ENCODE measurements at places on chromosomes 11 and 22. TPM values are rescaled to one million over a fixed set of nuclear protein-coding genes. Genes with fewer than 3 reads are reported as not detected.

Gene ADM2
- 10.5 TPM for total RNA-seq

GRCh38 chr11:76610371-76610770 lies 60.2 kb downstream of the LRRC32 start:
- H3K27ac ChIP-seq, result no peak overlapping the region
- H3K27me3 ChIP-seq, result no peaks in the 10 kb centered on the region
- no peaks in the 10 kb centered on the region for H3K36me3 ChIP-seq
- DNase-seq, result no peak
- H3K4me1 ChIP-seq, result no peaks in the 10 kb centered on the region
- no peak overlapping the region for H3K4me3 ChIP-seq

GRCh38 chr11:43681401-43681942 lies 934 bp downstream of the HSD17B12 start:
- no peak for DNase-seq
- peaks cover 26% of the 10 kb centered on the region for H3K4me1 ChIP-seq
- H3K4me3 ChIP-seq, result peak overlapping the region; percentile 90
- H3K27ac ChIP-seq, result peak overlapping the region; percentile 84
- H3K36me3 ChIP-seq, result peaks cover 31% of the 10 kb centered on the region

GRCh38 chr22:48218889-48219420 lies 1456.5 kb downstream of the TBC1D22A start:
- H3K4me3 ChIP-seq, result no peak overlapping the region
- no peak overlapping the region for H3K27ac ChIP-seq

DNA sequence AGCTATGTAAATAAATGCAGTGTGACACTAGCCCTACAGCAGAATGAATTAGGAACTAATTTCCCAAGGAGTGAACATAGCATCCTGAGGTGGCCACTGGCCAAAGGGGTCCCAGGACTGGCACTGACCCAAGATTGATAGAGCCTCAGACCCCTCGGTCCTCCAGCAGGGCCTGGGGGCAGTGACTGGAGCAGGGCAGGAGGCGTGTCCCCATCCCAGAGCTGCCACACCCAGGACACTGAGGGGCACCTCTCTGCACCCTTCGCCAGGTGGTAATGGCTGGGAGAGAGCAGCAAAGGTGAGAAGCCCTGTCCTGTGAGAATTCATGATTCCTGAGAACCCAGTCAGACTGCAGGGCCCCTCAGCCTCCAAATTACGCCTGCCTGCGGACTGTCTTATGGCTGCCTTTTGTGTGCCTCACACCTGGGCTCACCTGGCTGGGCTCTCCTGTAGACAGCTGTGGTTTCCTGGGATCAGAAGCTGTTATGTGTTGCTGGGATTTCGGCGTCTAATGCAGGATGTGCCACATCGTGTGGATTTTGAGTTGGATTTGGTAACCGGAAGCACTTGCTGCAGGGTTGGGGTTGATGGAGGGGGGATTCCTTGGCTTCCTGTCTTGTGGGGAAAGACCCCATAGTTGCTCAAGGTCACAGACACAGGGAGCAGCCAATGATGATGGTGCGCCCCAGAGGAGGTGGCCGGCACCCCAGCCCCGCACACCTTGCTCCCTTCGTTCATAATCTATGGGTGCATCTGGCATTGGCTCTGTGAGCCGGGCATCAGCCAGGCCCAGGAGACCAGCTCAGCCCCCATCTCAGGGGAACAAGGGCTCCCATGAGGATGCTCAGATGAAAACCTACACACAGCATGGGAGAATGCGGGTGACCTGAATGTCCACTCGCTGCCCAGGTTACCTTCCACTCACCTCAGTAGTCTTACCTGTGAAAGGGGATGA lies 582.9 kb downstream of the BRD1 start:
- H3K4me1 ChIP-seq, result no peaks in the 10 kb centered on the region
- no peak overlapping the region for H3K27ac ChIP-seq
- no peaks in the 10 kb centered on the region for H3K36me3 ChIP-seq
- no peak overlapping the region for H3K4me3 ChIP-seq
- no peak for DNase-seq
- peaks cover 77% of the 10 kb centered on the region for H3K27me3 ChIP-seq

Gene C22orf42
- not detected for total RNA-seq

GRCh38 chr11:130192845-130193267 lies 33.3 kb downstream of the ST14 start:
- no peak overlapping the region for H3K4me3 ChIP-seq
- H3K27me3 ChIP-seq, result no peaks in the 10 kb centered on the region
- no peaks in the 10 kb centered on the region for H3K4me1 ChIP-seq
- no peak overlapping the region for H3K27ac ChIP-seq
- no peak for DNase-seq
- no peaks in the 10 kb centered on the region for H3K36me3 ChIP-seq

DNA sequence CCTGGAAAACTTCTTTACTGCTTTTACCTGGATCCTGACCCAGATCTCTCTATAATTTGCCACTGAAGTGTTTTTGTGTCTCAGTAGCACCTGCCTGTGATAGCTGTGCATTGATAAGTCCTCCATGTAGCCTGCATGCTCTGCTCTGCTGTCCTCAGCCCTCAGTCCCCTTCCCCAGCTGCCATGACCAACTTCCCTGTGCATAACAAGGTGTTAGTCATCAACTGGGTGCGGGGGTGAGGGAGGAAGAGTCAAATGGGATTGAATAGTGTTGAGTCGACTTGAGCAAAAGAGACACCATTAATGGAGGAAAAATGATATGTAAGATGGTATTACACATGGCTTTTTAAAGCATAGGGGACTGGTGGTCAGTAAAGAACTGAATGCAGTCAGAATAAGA lies 92.2 kb upstream of the PLET1 start:
- H3K4me3 ChIP-seq, result no peak overlapping the region
- 0 out of 2 replicates have a peak, but pooled peaks cover 3% of the 10 kb centered on the region for H3K27me3 ChIP-seq
- H3K4me1 ChIP-seq, result no peaks in the 10 kb centered on the region
- DNase-seq, result peak; percentile 34

DNA sequence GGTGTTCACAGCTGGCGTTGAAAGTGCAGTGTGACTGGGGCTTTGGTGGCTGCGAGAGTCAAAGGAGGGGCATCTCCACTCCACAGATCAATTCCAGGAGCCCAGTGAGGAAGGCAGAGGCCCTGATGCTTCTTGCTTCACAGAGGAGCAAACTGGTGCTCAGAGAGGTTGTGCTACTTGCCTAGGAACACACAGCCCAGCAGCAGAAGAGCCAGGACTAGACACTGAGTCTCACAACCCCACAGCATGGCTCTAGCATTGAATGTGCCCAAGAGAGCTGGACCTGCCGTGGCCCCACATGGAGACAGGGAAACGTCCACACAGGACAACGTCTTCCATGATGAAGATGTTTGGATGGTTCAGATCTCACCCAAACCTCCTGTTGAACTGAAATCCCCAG lies 33.3 kb downstream of the LINC01488 start:
- DNase-seq, result no peak
- H3K36me3 ChIP-seq, result no peaks in the 10 kb centered on the region
- H3K4me3 ChIP-seq, result no peak overlapping the region
- peaks cover 26% of the 10 kb centered on the region for H3K27me3 ChIP-seq

GRCh38 chr11:102476812-102477211 lies 24.2 kb upstream of the TMEM123 start:
- H3K27ac ChIP-seq, result peak overlapping the region; percentile 53
- peak overlapping the region; percentile 13 for H3K4me3 ChIP-seq
- H3K27me3 ChIP-seq, result no peaks in the 10 kb centered on the region
- peak; percentile 29 for DNase-seq

Gene HORMAD2
- total RNA-seq, result not detected

Gene GCAT
- total RNA-seq, result 37.7 TPM

GRCh38 chr11:110407315-110407714 lies 22.4 kb upstream of the FDX1 start:
- no peaks in the 10 kb centered on the region for H3K27me3 ChIP-seq
- H3K36me3 ChIP-seq, result no peaks in the 10 kb centered on the region
- H3K27ac ChIP-seq, result no peak overlapping the region
- DNase-seq, result no peak
- no peak overlapping the region for H3K4me3 ChIP-seq
- peaks cover 19% of the 10 kb centered on the region for H3K4me1 ChIP-seq

DNA sequence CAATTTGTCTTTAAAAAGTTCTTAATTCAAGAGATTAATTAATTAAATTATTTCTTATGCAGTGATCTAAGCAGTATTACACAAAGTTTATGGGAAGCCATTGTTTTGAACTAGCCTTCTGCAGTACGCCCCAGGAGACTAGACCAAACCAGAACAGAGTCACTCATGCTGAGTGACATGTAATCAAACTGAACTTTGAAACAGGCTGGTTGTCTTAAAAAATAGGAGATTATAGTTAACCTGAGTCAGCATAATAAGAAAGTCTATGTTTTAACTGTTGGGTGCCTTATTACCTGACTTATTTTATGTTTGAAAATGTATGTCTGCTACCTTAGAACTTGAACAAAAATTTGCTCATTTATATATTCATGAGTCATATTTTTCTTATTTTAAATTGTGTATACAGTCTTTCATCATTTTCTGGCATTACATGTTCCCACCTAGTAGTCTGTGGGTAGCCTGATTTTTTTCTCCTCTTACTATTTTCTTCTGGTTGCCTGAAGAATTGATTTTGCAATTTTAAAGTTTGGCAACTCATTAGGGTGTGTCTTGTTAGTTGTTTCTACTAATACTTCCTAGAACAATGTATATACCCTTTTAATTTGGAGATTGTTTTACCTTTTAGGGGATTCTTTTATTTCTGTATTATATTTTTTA lies 161.4 kb downstream of the AASDHPPT start:
- H3K36me3 ChIP-seq, result no peaks in the 10 kb centered on the region
- 0 out of 2 replicates have a peak, but pooled peaks cover 7% of the 10 kb centered on the region for H3K4me1 ChIP-seq
- no peak overlapping the region for H3K4me3 ChIP-seq
- no peak overlapping the region for H3K27ac ChIP-seq

DNA sequence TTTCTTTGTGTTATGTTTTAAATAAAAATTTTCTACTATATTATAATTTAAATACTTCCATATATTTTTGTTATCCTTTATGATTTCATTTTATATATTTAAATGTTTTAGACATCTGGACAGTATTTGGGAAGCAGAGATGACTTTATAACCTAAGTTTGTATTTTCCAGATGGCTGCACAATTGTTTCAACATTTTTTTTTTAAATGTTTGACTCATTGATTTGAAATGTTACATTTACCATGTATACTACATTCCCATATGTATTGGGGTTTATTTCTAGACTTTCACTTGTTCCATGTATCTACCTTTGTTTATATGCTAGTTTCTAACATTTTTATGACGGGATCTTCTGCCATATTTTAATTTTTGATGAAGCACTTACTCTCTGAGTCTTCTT lies 766.5 kb downstream of the METTL15 start:
- no peak for DNase-seq
- H3K27me3 ChIP-seq, result no peaks in the 10 kb centered on the region
- no peaks in the 10 kb centered on the region for H3K4me1 ChIP-seq
- H3K4me3 ChIP-seq, result no peak overlapping the region
- no peak overlapping the region for H3K27ac ChIP-seq

DNA sequence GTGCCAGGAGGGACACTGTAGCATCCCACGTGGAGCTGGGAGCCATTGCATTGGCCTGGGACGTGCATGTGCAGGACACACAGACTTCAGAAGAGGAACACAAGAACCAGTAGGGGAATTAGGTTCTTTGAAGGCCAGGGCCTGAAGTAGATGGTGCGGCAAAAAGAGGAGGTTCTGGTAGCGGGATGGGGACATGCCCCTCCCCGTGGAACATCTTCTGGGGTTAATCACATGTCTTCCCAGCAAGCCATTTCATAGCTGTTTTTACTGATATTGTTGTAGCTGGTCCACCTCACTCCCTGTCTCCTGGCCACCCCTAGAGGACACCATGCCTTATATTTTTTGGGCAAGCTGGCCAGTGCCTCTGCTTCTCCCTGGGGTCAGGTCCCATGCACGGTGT lies 74.3 kb downstream of the SCN3B start:
- H3K27ac ChIP-seq, result no peak overlapping the region
- DNase-seq, result no peak
- H3K27me3 ChIP-seq, result no peaks in the 10 kb centered on the region
- H3K4me1 ChIP-seq, result no peaks in the 10 kb centered on the region
- no peak overlapping the region for H3K4me3 ChIP-seq

DNA sequence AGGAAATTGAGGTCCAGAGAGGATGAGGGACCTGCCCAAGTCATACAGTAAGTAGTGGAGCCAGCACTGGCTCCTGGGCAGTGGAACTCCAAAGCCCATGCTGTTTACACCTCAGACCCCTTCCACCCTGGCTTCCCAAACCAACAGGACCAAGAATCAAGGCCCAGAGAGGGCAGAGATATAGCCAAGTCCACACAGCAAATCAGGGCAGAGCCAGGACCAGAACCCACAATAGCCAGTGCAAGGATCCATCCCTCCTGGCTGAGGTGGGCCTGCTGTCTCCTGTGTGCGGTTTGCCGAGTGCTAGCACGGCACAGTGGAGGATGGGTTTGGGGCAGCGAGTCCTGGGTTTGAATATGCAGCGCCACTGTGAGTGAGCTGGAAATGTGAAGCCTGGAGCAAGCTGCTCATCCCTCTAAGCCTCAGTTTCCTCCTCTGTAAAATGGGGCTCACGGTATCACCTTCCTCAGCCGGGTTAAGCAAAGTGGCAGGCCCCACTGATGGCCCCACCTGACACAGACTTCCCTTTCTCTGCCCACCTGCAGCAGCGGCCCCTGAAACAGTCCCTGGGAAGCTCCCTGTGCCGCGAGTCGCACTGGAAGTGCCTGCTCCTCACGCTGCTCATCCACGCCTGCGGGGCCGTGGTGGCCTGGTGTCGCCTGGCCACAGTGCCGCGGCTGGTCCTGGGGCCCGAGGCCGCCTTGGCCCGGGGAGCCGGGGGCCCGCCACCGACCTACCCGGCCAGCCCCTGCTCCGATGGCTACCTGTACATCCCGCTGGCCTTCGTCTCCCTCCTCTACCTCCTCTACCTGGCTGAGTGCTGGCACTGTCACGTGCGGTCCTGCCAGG lies 2.3 kb downstream of the TMEM151A start:
- peaks cover 11% of the 10 kb centered on the region for H3K27me3 ChIP-seq
- peaks cover 11% of the 10 kb centered on the region for H3K4me1 ChIP-seq
- H3K4me3 ChIP-seq, result no peak overlapping the region
- H3K36me3 ChIP-seq, result no peaks in the 10 kb centered on the region

- H3K4me3 ChIP-seq, result no peak overlapping the region
- no peaks in the 10 kb centered on the region for H3K36me3 ChIP-seq
- no peaks in the 10 kb centered on the region for H3K4me1 ChIP-seq
- H3K27me3 ChIP-seq, result no peaks in the 10 kb centered on the region
- DNase-seq, result no peak
- H3K27ac ChIP-seq, result no peak overlapping the region
Measured at GRCh38 chr22:17087498-17088131, 2.8 kb downstream of the IL17RA start.

DNA sequence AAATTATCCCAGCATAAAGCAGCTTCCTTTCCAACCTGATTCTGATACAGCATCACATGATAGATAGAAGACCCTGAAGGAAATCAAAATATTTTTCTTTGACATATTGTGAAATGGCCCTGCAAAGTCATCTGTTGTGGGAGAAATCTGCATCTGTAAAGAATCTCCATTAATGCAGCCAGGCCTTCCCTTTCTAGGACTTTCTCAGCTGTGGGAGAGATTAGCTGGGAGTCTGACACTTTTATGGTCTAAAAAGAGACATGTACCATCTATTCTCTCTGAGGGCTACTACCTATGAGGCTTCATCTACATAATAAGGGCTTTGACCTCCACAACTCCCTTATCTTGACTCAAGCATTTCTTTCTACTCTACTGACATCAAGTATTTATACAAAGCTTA lies 238.1 kb downstream of the SWAP70 start:
- H3K4me1 ChIP-seq, result peaks cover 32% of the 10 kb centered on the region
- H3K36me3 ChIP-seq, result no peaks in the 10 kb centered on the region
- H3K27me3 ChIP-seq, result no peaks in the 10 kb centered on the region
- H3K4me3 ChIP-seq, result no peak overlapping the region
- H3K27ac ChIP-seq, result no peak overlapping the region
